ENCODE measurements at places on chromosomes 3 and 15.

DNA sequence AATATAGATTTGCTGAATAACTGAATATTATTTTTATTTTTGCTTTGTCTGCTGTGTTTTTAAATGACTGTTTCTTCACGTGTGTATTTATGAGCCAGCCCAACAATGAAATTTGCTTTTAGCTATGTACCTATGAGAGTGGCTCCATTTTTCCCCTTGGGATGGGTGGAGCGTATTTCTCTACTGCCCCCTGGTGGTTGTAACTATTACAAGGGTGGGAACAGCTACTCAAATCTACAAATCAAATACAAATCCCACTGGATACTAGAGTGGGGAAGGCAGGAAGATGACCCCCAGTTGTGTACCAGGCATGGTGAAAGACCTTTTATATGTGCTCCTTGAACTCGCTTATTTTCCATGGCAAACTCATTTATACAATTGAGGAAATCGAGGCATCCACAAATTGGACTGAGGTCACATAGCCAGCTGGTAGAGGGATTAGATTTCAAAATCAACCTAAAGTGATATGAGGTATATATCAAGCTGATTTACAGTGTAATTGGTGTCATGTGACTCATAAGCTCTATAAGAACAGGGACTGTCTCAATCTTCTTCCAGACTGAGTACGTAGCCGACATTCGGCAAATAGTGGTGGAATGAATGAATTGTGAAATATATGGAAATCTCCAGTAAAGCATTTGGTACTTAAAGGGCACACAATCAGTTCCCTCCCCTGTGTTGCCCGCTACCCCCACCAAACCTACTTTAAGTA lies 69.5 kb upstream of the VEPH1 start:
- no peak for DNase-seq

- DNase-seq = no peak
Observed at GRCh38 chr3:8070011-8070410, 431.6 kb upstream of the LMCD1 start.

- DNase-seq = no peak
Observed at GRCh38 chr3:106552351-106553043, 683.7 kb upstream of the CBLB start.

DNA sequence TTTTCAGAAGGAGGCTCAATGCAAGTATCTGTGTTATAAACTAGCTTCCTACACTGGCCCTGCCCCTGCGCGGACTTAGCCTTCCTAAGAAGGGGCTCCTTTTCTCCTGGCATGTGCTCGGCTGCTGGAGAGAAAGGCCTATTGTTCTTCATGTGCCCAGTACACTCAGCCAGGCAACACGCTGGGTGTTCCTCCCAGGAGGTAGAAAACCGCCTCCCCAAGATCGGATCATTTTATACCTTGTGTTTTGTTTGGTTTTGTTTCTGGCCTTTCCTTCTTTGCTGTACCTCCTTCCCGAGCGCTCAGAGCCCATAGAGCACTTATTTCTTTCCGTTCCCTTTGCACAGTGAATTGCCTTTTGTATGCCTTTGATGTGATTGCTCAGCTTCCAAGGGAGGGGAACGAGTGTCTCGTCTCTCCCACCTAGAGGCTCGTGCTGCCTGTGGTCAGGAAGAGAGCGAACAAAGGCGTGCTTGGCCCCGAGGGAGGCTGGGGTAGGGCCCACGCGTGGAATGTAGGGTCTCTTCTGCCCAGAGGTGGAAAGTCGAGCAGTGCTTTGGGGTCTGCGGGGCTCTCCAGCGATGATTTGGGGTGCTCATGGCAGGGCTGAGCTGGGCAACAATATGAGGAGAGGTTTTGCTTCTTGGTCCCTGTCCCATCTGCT lies 30.0 kb downstream of the CCNL1 start:
- no peak for DNase-seq

DNA sequence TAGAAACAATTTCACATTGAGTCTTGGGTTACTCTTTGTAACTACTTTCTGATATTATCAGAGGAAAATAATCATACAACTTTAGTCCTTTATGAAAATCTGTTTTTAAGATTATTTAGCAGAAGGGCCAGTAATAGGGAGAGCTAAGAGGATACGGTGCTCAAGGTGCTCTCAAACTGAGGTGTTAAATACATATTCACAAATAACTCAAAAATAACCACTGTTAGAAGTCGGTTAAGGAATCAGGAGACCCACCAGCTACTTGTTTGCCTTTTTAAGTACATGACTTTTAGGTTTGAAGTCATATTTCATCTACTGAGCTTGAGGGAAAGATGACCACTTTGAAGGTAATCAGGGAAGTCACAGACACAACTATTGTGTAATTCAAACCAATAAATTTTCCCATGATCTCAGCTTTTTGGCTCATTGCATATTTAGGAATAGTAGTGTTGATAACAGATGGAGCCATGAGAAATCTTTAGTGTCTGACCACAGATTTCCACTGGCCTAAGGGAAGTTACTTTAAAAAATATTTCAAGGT lies 1.4 kb upstream of the RSRC1 start:
- no peak for DNase-seq

DNA sequence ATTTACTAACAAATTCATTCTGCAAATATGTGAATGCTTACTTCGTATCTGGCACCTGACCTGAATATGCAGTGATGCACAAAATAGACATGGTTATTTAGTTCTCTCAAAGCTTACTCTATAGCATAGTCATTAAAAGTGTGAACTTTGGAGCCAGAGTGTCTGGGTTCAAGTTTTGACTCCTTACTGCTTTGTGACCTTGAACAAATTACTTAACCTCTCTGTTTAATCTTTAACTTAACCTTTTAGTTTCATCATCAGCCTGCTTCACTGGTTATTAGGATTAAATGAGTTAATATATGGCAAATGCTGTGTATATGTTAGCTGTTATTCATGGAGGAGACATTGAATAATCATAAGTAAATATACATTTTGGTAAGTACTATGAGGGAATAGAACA lies 12.1 kb upstream of the MGA start:
- DNase-seq = no peak

GRCh38 chr3:154842536-154842935 lies 237.6 kb upstream of the MME start:
- DNase-seq = no peak

Data from heart left ventricle (tissue), 16 donors.